ENCODE measurements at places on chromosomes 4 and X.

- no peak for DNase-seq
Observed at GRCh38 chr4:114487101-114487500, 111.5 kb upstream of the UGT8 start.

GRCh38 chr4:141425124-141425523 is 204.4 kb downstream of the ZNF330 start:
- DNase-seq: no peak

DNA sequence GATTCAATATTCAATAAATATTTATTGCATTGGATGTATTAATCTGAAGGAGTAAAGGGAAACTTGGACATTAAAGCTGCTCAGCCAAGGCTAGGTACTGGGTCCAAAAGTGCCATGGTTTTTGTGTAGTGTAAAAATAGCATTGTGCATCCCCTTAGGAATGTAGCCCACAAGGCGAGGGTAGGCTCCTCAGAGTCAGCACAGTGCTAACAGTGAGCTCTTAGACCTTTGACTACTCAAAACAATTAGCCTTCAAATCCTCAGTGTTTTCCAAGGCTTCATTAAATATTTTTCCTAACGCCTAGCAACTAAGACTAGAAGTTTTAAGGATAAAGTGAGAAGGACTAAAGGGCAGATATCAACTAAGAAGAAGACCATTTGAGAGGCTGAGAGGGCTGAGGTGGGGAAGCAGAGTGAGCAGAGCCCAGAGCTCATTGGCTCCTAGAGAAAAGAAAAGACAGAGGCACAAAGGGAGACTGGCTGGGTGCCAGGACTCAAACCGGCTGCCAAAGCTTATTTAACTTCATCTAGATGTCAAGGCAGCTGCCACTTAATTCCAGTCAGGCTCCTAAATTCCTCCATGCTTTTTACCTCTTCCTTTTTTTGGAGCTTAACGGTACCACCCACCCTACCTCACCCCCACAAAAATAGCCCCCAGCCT is 17.0 kb downstream of the PRKG2 start:
- no peak for DNase-seq

- no peak for DNase-seq
Observed at GRCh38 chr4:89117115-89117514, 5.8 kb downstream of the TIGD2 start.

DNA sequence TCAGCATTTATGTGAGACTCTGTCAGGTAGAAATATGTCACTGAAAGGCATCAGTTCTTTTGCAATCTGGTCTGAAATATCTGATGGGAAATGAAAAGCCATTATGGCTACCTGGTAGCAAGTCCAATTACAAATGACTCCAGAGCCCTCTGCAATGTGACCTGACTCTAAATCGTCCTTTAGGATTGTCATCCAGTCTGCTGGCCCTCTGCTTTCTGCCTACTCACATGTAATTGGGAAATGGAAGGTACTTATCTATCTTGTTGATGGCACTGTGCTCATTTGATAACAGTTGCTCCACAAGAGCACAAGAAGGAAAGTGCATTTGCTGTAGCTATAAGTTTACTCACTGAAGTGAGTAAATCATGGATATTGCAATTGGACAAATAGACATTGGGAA is 799.8 kb downstream of the RAPGEF2 start:
- DNase-seq: no peak

DNA sequence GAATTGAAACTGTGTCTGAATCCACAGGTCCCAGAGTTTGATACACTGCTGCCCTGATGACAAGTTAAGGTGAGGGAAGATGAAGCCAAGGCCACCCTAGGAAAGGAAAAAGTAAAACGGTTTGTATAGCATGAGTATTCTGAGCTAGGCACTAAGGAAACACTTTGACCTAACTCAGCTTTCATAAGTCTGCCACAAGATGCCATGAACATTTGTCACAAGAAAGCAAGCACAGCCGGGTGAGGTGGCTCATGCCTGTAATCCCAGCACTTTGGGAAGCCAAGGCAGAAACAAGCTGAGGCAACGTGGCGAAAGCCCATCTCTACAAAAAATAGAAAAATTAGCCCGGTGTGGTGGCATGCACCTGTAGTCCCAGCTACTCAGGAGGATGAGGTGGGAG is 34.2 kb downstream of the ELOVL6 start:
- no peak for DNase-seq

GRCh38 chr4:120314969-120315368 is 248.3 kb upstream of the MAD2L1 start:
- DNase-seq: no peak

- peak; percentile 62 for DNase-seq
Observed at GRCh38 chrX:47218280-47218919, at the start of gene CDK16. CDK16 (plus strand) TSS chrX:47218681; CDS start chrX:47223558, 4,877 bp downstream.

DNA sequence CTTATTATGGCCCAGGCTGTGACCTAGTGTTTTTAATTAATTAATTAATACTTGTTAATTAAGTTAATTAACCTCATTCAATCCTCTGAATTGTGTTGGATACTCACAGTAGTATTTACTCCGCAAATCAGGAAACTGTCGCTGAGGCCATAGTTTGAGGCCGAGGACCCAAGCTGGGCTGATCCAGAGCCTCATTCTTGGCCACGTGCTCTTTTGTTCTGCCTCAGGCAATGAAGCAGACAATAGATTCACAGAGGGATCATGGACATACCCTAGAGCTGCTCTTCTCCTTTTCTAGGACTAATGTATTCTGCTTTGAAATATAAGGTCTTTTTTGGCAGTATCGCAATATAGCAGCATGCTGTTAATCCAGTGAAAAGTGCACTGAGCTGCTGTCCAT is 24.0 kb upstream of the SNCA start:
- DNase-seq: no peak

GRCh38 chrX:7247346-7247745 is 99.4 kb upstream of the PUDP start:
- no peak for DNase-seq

DNA sequence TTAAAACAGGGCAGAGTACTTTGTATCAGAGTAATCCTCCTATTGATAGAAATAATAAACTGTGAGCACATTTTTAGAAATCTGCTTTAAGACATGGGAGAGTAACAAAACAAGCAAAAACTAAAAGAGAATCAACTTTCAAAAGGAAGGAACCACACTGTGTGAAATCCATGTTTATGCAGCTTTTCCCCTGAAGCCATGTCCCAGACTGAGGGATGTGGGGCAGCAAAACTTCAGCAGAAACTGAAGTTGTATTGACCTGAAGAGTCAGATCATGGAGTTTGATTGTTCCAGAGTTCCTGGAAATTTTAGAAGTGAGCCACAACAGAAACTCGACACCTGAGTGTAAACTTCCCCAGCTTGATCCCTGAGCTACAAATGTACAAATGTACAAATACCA is 53.2 kb downstream of the COMMD8 start:
- no peak for DNase-seq

DNA sequence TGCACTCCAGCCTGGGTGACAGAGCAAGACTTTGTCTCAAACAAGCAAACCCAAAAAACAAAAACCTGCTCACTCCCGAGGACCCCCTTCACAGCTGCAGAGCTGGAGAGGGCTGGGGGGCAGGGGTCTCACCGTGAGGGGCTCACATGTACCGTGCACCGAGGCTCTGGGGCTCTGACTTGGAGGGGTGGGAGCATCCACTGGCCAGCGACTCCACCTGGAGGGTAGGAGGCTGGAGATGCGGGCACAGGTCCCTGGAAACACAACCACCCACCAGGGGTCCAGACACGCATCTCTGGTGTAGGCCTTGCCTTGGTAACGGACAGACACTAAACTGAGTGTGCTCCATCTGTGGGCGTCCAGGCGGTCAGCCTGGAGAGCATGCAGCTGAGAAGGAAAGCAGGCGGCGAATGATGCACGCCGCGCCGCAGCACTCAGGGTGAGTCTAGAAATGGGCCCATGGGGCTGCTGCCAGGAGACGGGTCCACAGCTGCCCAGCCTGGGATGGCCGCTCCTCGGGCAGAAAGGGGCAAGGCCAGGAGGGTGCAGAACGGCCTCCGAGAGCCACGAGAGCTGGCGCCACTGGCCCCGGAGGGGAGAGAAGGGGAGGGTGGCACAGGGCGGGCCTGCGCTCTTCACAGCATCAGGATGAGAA is 26.1 kb downstream of the PPP2R3B start:
- DNase-seq: no peak

- DNase-seq: no peak
Observed at GRCh38 chr4:3468154-3468553, 5.0 kb downstream of the DOK7 start.

- DNase-seq: no peak
Observed at GRCh38 chrX:46306103-46306502, 239.1 kb downstream of the ZNF674 start.

- DNase-seq: no peak
Observed at GRCh38 chr4:105305019-105305836, 158.6 kb downstream of the TET2 start.

GRCh38 chr4:153747406-153747955 is 12.3 kb downstream of the RNF175 start:
- DNase-seq: no peak

DNA sequence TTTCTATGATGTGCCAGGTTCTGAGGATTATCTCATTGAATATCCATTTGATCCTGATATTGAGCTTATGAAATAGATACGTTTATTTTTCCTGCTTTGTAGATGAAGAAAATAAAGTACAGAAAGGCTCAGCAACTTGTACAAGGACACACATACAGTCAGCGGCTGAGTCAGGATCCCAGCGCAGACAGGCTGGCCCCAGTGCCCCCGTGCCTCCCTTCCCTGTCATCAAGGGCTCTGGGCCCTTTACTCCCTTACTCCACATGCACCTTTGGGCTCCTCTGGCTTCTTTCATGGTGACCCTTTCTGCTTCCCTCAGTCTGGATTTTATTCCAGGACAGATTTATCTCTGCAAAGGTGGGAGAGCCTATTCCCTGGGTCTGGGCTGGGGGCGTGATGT is 12.8 kb downstream of the RASL11B start:
- DNase-seq: no peak

DNA sequence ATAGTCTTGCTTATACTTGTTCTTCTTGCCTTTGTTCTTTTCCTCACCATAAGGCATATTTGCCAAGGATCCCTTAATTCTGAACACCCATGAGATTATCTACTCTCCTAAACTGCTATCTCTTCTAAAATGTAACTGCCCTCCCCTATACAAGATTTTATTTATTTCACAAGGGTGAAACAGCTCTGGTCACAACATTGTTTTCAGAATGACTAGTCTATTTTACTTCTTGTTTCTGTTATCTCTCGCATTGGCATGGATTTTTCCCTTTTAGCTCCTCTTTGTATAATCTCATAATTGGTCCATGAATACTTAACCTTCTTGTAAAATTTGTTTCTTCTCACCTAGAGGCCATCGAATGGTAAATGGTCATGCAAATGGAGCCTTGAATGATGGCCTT is 17.2 kb upstream of the COL25A1 start:
- DNase-seq: no peak

- DNase-seq: no peak
Observed at GRCh38 chrX:111095974-111096895, at the start of gene PAK3. PAK3 (plus strand) TSS chrX:111096191; CDS start chrX:111123104, 26,913 bp downstream.

GRCh38 chr4:95018785-95019184 is 261.0 kb downstream of the BMPR1B start:
- no peak for DNase-seq

GRCh38 chr4:138832563-138832962 is 183.0 kb upstream of the NOCT start:
- no peak for DNase-seq

- DNase-seq: no peak
Observed at GRCh38 chr4:156581282-156582063, 390.1 kb downstream of the PDGFC start.

DNA sequence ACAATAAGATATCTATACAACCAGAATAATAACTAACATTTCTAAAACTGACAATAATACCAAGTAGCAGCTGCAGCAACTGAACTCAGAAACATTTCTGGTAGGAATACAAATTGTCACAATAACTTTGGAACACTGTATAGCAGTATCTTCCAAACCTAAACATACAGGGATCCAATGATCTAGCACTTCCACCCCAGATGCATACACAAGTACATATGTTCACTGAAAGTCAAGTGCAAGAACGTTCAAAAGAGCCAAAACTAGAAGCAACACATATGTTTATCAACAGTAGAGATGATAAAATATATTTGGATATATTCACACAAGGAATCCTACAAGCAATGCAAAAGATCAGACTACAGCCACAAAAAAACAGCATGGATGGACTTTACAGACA is 46.2 kb downstream of the MAPK10 start:
- no peak for DNase-seq

- DNase-seq: no peak
Observed at GRCh38 chrX:121456315-121456714, 408.9 kb downstream of the GLUD2 start.

GRCh38 chrX:38154340-38154739 is 66.3 kb downstream of the SRPX start:
- no peak for DNase-seq

- DNase-seq: no peak
Observed at GRCh38 chr4:55458164-55458563, 62.4 kb downstream of the TMEM165 start.

- no peak for DNase-seq
Observed at GRCh38 chrX:3627594-3627993, 85.9 kb downstream of the PRKX start.

- DNase-seq: no peak
Observed at GRCh38 chrX:69127466-69127865, 37.8 kb downstream of the PJA1 start.

DNA sequence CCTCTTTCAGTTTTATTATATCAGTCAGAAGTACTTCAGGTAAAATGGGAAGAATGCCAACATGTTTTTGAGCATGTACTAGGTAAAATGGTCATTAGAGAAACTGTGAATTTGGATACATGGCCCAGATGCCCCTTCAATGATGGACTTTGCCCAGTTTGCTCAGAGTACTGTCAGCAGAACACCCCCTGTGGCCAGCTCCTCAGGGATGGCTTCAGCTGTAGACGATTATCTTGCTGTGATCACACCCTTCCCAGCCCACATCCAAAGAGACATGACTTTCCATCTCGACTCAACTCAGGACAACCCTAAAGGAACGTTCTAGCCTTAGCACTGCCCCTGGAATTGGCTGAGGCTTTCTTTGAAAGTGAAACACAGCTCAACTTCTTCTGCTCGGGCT is 439.1 kb downstream of the PACRGL start:
- no peak for DNase-seq

- DNase-seq: peak; percentile 75
Observed at GRCh38 chr4:82429728-82430192, 502 bp downstream of the HNRNPDL start.

- no peak for DNase-seq
Observed at GRCh38 chr4:5797866-5798265, 86.9 kb downstream of the EVC start.

- no peak for DNase-seq
Observed at GRCh38 chrX:33171041-33171440, 40.3 kb downstream of the DMD start.

DNA sequence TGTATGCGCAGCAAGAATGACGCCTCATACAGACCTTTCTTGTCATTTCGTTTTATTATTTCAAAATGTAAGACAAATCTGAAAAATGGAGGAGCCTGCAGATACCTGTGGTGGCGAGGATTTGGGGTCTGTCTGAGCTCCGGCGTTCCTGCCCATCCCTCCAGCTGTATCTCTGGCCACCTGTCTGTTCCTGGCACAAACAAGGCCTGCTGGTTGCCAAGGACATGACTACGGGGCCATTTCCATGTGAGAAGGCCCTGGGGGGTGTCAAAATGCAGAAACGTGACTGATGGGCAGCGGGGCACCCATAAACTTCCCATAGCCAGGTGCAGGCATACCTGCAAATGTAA is 591 bp upstream of the TSPAN7 start:
- DNase-seq: no peak

- peak; percentile 79 for DNase-seq
Observed at GRCh38 chrX:71532078-71532752, 689 bp upstream of the OGT start.

- no peak for DNase-seq
Observed at GRCh38 chr4:115110191-115111181, 2.9 kb downstream of the NDST4 start.

- no peak for DNase-seq
Observed at GRCh38 chr4:48409203-48409602, 67.9 kb downstream of the SLAIN2 start.
